ENCODE measurements at places on chromosomes 13 and 19. TPM values are rescaled to one million over a fixed set of nuclear protein-coding genes. Genes with fewer than 3 reads are reported as not detected.

Gene SOX1
- total RNA-seq: not detected

Gene MPND
- 22.6 TPM for total RNA-seq

Gene DHX34
- 12.7 TPM for total RNA-seq

Gene KL
- total RNA-seq: 0.12 TPM

Gene SYT3
- total RNA-seq: not detected

Gene CGB7
- not detected for total RNA-seq

- H3K4me3 ChIP-seq: no peak overlapping the region
- H3K27me3 ChIP-seq: no peaks in the 10 kb centered on the region
- no peak overlapping the region for H3K27ac ChIP-seq
- peaks cover 58% of the 10 kb centered on the region for H3K4me1 ChIP-seq
- H3K36me3 ChIP-seq: peaks cover 3% of the 10 kb centered on the region
- DNase-seq: no peak
Measured at GRCh38 chr19:18425515-18426415, 6.6 kb downstream of the SSBP4 start.

GRCh38 chr19:12997967-12998940, 3.0 kb downstream of the NFIX start:
- peaks cover 11% of the 10 kb centered on the region for H3K27me3 ChIP-seq
- no peak overlapping the region for H3K27ac ChIP-seq
- H3K36me3 ChIP-seq: no peaks in the 10 kb centered on the region
- no peak for DNase-seq

DNA sequence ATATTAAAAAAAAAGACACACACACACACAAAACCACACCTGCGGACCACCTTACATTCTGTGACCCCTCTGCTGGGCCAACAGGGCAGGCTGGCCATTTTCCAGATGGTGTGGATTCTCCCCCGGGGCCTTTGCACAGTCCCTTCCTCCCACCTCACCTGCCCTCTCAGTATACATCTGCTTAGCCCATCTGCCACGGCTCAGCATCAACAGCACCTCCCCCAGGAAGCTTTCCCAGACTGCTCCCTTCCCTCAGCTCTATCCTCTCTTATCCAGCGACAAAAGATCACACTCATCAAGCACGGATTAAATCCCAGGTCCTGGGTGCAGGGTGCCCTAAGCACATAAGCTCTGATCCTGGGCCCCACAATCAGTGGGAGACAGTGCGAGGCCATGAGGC, 4.5 kb downstream of the ZNF787 start:
- H3K36me3 ChIP-seq: peaks cover 3% of the 10 kb centered on the region
- H3K27ac ChIP-seq: no peak overlapping the region
- H3K4me1 ChIP-seq: peaks cover 52% of the 10 kb centered on the region
- no peak for DNase-seq

GRCh38 chr13:34967851-34968562, 25.9 kb downstream of the NBEA start:
- no peak overlapping the region for H3K27ac ChIP-seq
- DNase-seq: no peak
- H3K4me3 ChIP-seq: no peak overlapping the region
- no peaks in the 10 kb centered on the region for H3K36me3 ChIP-seq
- H3K4me1 ChIP-seq: no peaks in the 10 kb centered on the region

- peaks cover 38% of the 10 kb centered on the region for H3K4me1 ChIP-seq
- no peaks in the 10 kb centered on the region for H3K27me3 ChIP-seq
- H3K36me3 ChIP-seq: no peaks in the 10 kb centered on the region
- H3K4me3 ChIP-seq: peak overlapping the region; percentile 51
Measured at GRCh38 chr19:38736413-38737280, 7.6 kb downstream of the CAPN12 start.

DNA sequence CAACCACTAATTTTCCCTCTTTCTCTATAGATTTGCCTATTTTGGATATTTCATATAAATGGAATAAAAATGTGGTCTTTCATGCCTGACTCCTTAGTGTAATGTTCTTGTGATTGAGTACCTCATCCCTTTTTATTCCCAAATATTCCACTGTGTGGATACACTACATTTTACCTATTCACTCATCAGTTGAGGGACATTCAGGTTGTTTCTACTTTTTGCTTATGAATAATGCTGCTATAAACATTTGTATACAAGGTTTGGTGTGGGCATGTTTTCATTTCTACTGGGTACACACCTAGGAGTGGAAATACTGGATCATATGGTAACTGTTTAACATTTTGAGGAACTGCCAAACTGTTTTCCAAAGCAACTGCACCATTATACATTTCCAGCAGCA, 5.1 kb upstream of the WBP4 start:
- no peak overlapping the region for H3K27ac ChIP-seq
- H3K36me3 ChIP-seq: peaks cover 7% of the 10 kb centered on the region
- no peak for DNase-seq
- peaks cover 43% of the 10 kb centered on the region for H3K4me1 ChIP-seq

GRCh38 chr13:23547000-23547590, 23.1 kb upstream of the TNFRSF19 start:
- no peak overlapping the region for H3K27ac ChIP-seq
- peaks cover 18% of the 10 kb centered on the region for H3K27me3 ChIP-seq
- H3K36me3 ChIP-seq: no peaks in the 10 kb centered on the region
- H3K4me1 ChIP-seq: no peaks in the 10 kb centered on the region

DNA sequence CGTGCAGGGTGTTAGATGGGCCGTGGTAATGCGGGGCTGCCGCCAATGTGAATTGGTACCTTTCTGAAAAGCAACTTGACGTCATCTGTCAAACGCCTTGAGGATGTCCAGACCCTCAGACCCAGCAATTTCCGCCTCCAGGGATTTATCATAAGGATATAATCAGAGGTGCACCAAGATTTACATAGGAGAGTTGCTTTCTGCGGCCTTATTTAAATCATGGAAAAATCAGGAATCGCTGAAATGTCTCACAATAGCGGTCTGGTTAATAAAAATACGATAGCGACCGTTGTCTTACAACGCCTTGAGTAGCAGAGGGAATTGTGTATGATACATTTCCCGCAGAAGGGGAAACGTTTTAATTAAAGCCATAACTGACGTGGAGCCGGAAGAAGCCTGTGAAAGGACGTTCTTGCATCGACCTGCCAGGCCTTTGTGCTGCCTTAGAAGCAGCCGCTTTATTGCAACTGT, 32.3 kb upstream of the NDUFS7 start:
- H3K27me3 ChIP-seq: peaks cover 4% of the 10 kb centered on the region
- peaks cover 12% of the 10 kb centered on the region for H3K4me1 ChIP-seq
- H3K36me3 ChIP-seq: peaks cover 2% of the 10 kb centered on the region
- no peak overlapping the region for H3K4me3 ChIP-seq
- no peak overlapping the region for H3K27ac ChIP-seq
- no peak for DNase-seq

GRCh38 chr19:43462785-43463380, 2.5 kb downstream of the LYPD3 start:
- peak overlapping the region; percentile 90 for H3K4me3 ChIP-seq
- H3K27me3 ChIP-seq: no peaks in the 10 kb centered on the region

GRCh38 chr19:49790866-49791265, 22.2 kb downstream of the FUZ start:
- H3K27me3 ChIP-seq: no peaks in the 10 kb centered on the region
- no peak overlapping the region for H3K4me3 ChIP-seq
- peaks cover 4% of the 10 kb centered on the region for H3K4me1 ChIP-seq
- no peak overlapping the region for H3K27ac ChIP-seq
- peaks cover 31% of the 10 kb centered on the region for H3K36me3 ChIP-seq

DNA sequence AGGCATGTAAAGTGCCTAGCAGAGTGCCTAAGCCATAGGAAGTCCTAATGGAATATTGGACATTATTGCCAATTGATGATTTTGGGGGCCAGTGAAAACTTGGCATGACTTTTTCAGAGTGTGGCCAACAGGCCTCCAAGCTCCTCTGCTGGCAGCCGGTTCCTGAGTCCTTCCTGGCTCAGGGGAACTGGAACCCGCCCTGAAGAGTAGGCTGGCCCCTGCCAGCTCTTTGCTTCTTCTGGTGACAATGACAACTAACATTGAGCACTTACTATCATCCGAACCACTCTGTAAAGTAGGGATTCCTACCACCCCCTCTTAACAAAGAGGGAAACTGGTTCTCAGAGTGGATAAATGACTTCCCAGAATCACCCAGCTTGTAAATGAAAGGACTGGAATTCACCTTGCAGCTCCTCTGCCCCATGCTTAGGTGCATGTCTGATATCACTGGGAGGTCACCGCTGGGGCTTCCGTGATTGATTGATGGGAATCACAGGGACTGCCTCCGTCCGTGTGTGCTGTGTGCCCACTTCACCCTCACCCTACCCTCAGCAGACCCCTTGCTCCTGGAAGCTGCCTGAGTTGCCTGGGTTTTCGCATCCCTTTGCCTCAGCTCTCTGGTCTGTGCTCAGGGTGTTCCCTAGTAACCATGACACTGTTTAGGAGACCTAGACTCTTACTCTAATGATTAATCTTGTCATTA, 50.6 kb downstream of the TNFRSF19 start:
- H3K27ac ChIP-seq: no peak overlapping the region
- peaks cover 4% of the 10 kb centered on the region for H3K4me1 ChIP-seq
- H3K36me3 ChIP-seq: no peaks in the 10 kb centered on the region
- H3K4me3 ChIP-seq: no peak overlapping the region
- peaks cover 3% of the 10 kb centered on the region for H3K27me3 ChIP-seq
- no peak for DNase-seq

DNA sequence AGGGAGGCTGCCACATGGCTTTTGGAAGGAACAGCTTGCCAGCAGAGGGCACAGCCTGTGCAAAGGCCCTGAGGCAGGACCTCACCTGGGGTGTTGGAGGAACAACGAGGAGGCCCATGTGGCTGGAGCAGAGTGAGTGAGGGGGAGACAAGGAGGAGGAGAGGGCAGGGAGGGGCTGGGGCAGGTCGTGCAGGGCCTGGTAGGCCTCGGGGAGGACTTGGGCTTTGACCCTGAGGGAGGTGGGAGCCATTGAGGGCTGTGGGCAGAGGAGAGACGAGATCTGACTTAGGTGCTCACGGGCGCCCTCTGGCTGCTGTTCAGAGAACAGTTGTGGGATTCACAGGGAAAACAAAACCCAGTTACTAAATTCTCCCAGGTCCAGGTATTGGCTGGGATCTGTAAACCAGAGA, 25.2 kb downstream of the ZNRF4 start:
- H3K4me1 ChIP-seq: no peaks in the 10 kb centered on the region
- DNase-seq: peak; percentile 49
- no peak overlapping the region for H3K27ac ChIP-seq
- H3K4me3 ChIP-seq: no peak overlapping the region

GRCh38 chr19:51501594-51502263, at the start of gene SIGLEC12:
Gene SIGLEC12 (minus strand): TSS chr19:51501800. CDS start chr19:51501733, 67 bp downstream.
- peak within 1 kb of the TSS; percentile 6 for H3K27ac ChIP-seq
- DNase-seq: peak; percentile 53
- H3K4me3 ChIP-seq: no peak within 1 kb of the TSS

- no peak overlapping the region for H3K27ac ChIP-seq
- peaks cover 2% of the 10 kb centered on the region for H3K27me3 ChIP-seq
Measured at GRCh38 chr13:79090552-79091124, 315.4 kb downstream of the RBM26 start.

GRCh38 chr19:8688930-8689329, 9.7 kb downstream of the ACTL9 start:
- H3K4me3 ChIP-seq: no peak overlapping the region
- no peaks in the 10 kb centered on the region for H3K27me3 ChIP-seq
- H3K27ac ChIP-seq: no peak overlapping the region
- no peak for DNase-seq
- no peaks in the 10 kb centered on the region for H3K36me3 ChIP-seq
- H3K4me1 ChIP-seq: no peaks in the 10 kb centered on the region

- peaks cover 13% of the 10 kb centered on the region for H3K27me3 ChIP-seq
- H3K4me3 ChIP-seq: no peak overlapping the region
- no peaks in the 10 kb centered on the region for H3K36me3 ChIP-seq
- H3K27ac ChIP-seq: no peak overlapping the region
- no peak for DNase-seq
- no peaks in the 10 kb centered on the region for H3K4me1 ChIP-seq
Measured at GRCh38 chr19:30488191-30488590, 116.0 kb downstream of the ZNF536 start.

DNA sequence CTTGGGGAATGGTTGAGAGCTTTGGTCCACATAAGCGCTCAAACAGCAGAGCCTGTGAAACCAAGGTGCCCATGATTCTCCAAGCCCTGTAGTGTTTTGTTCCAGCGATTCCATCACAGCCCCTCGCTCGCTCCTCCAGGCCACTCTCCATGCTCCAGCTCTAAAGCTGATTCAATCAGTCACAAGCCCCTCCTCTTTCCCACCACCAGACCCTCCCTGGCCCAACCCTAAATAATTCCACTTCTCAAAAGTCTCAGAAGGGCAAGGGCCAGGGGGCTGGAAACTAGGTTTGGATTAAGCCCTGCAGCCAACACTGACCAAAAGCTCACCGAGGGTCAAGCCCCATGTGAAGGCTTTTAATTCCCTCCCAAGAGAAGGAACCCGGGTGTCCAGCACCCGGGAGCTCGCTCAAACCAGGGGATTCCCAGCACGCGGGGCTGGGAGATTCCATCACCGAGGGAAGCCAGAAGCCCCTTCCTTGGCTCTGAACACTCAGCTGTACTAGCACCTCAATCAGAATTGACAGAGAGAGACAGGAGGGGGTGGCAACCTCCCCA, 1.5 kb downstream of the ZNF296 start:
- peak overlapping the region; percentile 38 for H3K4me3 ChIP-seq
- DNase-seq: no peak
- H3K4me1 ChIP-seq: peaks cover 26% of the 10 kb centered on the region
- H3K36me3 ChIP-seq: peaks cover 15% of the 10 kb centered on the region
- H3K27ac ChIP-seq: peak overlapping the region; percentile 56

GRCh38 chr19:13095393-13095784, 7.3 kb downstream of the LYL1 start:
- peaks cover 4% of the 10 kb centered on the region for H3K36me3 ChIP-seq
- H3K4me3 ChIP-seq: no peak overlapping the region
- no peak overlapping the region for H3K27ac ChIP-seq

- no peak overlapping the region for H3K4me3 ChIP-seq
- no peak overlapping the region for H3K27ac ChIP-seq
- DNase-seq: no peak
- H3K4me1 ChIP-seq: no peaks in the 10 kb centered on the region
- H3K27me3 ChIP-seq: no peaks in the 10 kb centered on the region
Measured at GRCh38 chr13:35761440-35762252, 285.2 kb upstream of the MAB21L1 start.

- no peak for DNase-seq
- no peaks in the 10 kb centered on the region for H3K4me1 ChIP-seq
- H3K4me3 ChIP-seq: no peak overlapping the region
- no peak overlapping the region for H3K27ac ChIP-seq
Measured at GRCh38 chr13:20940083-20940482, 37.5 kb upstream of the XPO4 start.

DNA sequence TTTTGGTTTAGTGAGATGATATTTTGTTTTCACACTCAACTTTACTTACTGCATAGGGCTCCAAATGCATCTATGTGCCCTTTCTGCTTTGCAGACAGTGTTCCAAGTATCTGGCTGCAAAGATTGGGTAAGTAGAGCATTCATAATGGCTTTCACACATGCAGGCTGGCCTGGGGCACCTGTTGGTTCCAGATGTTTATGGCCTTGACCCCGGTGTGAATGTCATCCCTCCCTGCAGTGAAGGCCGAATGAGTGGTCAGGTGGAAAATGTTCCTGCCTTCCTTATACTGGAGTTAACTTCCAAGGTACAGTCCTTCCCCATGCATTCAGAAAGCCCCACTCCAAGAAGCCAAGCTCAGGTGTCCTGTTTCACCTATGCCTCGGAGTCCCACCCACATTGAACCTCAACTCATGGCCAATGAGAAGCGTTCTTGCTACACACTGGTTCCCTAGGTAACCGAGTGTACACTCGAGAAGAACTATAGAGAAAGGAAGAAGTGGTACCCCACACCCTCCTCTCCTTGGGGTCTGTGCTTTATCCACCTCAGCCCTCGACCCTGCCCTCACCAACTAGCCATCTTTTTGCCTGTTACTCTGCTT, 23.0 kb upstream of the ZNF536 start:
- DNase-seq: no peak
- no peaks in the 10 kb centered on the region for H3K36me3 ChIP-seq
- H3K4me3 ChIP-seq: no peak overlapping the region

GRCh38 chr13:22077205-22077683, 406.4 kb downstream of the FGF9 start:
- no peak for DNase-seq
- no peak overlapping the region for H3K4me3 ChIP-seq
- H3K27me3 ChIP-seq: no peaks in the 10 kb centered on the region
- H3K4me1 ChIP-seq: peaks cover 54% of the 10 kb centered on the region
